ENCODE measurements at places on chromosomes 6 and 20. TPM values are rescaled to one million over a fixed set of nuclear protein-coding genes. Genes with fewer than 3 reads are reported as not detected.

The SLC22A2 gene
- not detected for total RNA-seq

The TMEM14A gene
- total RNA-seq, result 16.3 TPM

The DXO gene
- 15.9 TPM for total RNA-seq

- peak; percentile 20 for DNase-seq
Measured at GRCh38 chr20:896501-897025, 19.6 kb downstream of the ANGPT4 start.

DNA sequence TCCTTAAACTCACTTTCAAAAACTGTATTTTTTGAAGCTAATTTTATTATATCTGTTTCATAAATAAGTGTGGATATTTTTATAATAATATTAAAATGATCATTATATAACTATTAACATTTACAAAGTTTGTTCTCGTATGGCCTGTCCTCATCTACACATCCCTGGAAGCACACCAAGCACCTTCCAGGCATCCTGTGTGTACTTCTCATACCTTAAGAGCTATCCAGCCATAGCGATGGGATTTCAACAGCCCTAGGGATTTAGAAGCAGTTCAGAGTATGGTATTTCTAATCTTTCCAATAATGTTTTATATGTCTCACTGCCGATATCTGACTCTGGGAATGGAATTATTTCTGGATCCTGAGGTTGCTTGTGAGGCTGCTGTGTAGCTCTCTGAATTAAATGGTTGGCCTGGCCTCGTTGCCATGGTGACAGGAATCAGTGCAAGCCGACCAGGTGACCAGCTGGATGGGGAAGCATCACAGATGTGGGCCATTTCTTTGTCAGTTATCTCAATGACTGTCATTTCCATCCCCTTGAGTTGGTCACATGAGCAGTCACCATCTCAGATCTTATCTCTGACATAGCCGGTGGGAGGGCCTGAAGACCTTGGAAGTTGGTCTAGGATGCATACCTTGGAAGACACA lies 265.2 kb upstream of the RIN2 start:
- DNase-seq, result no peak
